ENCODE measurements at places on chromosomes 5 and 9.
A peak's percentile ranks its signal among the peaks of the same experiment; 100 is the strongest.

GRCh38 chr5:147359101-147359500, 124.3 kb downstream of the STK32A start:
- no peak for DNase-seq

DNA sequence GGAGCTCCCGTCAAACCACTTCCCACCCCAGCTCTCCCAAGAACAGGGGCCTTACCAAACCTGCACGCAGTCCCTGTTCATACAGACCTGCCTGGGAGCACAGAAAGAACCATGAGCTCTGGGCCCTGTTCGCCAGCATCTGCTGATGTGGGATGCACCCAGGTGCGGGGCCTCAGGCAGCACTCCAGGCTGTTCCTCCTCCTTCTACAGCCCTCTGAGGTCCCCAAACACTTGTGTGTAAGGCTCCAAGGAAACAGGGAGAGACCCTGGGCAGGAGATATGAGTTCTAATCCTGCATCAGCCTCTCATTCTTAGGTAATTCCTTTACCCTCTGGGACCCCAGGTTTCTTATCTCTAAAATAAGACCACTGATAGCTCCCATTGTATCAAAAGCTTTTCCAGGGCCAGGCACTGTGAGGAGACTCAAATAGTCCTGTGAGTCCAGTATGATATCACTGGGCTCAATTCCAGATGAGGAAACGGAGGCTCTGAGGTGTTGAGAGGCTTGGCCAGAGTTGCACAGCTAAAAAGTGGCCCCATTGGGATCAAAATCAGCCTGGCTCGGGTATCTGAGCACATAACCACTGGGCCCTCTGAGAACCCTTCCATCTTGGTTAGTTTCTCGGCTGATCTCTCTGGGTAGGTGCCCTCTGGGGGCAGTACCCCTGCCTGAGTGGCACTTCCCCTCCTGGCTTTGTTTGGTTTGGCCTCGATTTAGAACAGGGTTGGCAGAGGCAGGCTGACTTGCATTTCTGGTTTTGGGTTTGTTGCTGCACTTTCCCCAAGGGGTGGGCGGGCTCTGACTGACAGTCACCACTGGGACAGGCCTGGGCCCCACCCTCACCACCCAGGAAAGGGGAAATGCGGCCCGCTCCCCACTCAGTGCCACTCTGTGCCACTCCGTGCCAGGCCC, 116.8 kb downstream of the RGS3 start:
- no peak for DNase-seq

- no peak for DNase-seq
Measured at GRCh38 chr5:103569313-103570060, 6.9 kb upstream of the NUDT12 start.

- no peak for DNase-seq
Measured at GRCh38 chr9:93830606-93831005, 124.5 kb downstream of the BARX1 start.

DNA sequence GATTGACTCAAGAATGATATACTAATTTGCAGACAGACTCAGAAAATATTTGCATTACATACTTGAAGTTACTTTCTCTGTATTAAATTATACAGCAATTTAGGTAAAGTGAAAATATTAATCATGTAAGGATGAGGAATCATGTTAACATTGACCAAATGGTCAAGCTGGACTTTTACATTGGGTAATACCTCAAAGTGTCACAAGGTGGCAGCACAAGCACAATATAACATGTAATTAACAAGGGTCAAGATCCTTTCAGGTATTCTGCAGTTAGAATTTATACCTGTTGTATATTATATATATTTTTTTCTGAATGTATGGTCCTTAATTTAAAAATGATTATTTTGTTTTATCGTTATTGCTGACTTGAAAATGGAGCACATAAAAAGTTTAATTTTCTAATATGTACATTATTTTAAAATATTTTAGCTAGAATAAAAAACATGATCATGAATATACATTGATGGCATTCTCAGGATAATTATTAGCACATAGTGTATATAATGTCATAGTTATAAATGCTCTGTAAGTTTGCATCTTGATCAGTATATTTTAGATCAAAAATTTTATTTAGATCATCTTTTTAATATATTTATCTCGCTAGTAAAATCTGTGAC, 8.6 kb downstream of the HAPLN1 start:
- peak; percentile 37 for DNase-seq

- DNase-seq: no peak
Measured at GRCh38 chr9:76588316-76588715, 129.3 kb downstream of the GCNT1 start.

DNA sequence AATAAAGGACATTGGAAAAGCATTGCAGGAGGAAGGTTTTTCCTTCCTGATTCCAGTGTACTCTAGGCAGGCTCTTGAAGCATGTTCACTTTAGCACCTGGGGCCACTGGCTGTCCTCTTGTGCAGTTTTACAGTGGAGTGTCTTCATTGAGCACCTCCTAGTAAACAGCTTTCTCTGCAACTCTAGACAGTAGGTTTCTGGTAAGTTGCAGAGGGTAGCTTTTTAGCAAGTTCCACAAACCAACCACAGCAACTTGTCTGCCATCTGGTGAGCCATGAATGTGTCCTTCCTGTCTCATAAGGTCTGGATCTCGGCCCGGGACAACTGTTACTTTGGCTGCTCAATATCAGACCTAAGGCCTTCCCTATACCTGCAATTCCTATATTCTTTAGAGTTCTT, 488.0 kb downstream of the MAN2A1 start:
- no peak for DNase-seq

DNA sequence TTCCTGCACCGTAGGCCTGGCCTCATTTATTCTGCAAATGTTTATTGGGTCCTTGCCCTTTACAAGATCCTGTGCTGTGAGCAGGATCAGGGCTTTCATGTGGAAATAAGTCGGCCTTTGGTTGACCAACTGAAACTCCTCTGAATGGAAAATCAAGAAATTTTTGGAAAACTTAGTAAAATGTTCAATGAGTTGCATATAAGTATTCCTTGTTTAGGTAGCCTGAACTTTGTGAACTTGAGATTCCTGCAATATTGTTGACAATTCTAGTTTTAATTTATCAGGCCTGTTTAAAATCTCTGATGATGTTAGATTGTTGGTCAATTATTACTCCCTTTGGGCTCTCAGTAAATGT, 1.1 kb downstream of the MAML1 start:
- no peak for DNase-seq

GRCh38 chr5:165196961-165197360, 1691.5 kb downstream of the MAT2B start:
- DNase-seq: no peak

GRCh38 chr9:127035423-127035822, 87.0 kb downstream of the ANGPTL2 start:
- no peak for DNase-seq

GRCh38 chr5:3361811-3362605, 233.6 kb upstream of the IRX1 start:
- DNase-seq: no peak

DNA sequence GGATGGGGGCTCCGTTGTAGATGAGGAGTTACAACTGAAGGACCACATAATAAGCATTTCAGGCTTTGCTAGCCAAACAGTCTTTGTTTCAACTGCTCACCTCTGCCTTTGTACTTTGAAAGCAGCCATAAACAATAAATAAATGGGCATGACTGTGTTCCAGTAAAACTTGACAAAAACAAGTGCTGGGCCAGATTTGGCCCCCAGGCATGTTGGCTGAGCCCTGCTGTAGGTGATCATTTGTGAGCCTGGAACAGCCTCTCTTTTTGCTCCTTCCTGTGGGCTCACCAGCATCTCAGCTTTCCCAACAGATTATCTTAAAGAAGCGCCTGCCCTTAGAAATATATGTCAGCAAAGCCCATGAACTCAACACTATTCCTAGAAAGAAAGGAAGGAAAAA, 149.4 kb downstream of the GOLPH3 start:
- DNase-seq: no peak

- peak; percentile 40 for DNase-seq
Measured at GRCh38 chr9:32395510-32396216, 11.2 kb downstream of the ACO1 start.

DNA sequence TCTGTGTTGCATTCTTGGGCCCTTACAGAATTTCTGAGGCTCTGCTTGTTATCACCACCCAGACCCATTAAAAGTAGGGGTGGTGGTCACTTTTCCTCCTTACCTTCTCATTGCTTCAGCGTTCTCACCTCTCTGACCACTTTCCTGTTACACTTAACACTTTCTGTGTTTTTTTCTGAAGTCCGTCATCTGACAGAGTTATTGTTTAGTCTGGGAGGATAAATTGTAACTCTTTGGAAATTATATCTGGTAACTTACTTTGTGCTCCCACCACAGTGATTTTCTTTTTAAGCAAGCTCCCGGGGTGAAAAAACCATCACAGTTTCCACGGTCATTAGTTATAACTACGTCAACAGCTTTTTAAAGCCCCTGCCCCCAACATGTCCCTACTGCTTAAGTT, 211.2 kb upstream of the OTULINL start:
- no peak for DNase-seq

GRCh38 chr5:179319123-179319522, 26.1 kb downstream of the ADAMTS2 start:
- DNase-seq: no peak

GRCh38 chr5:135487839-135488514, 35.8 kb upstream of the TIFAB start:
- peak; percentile 28 for DNase-seq

Measured in HTR-8/SVneo (cell line).